Stimulated activated CD4-positive, alpha-beta T cell treated with anti-CD3 and anti-CD28 coated beads, Interleukin-2, amount 100 ng/mL, for 4 hours (primary cell): ENCODE measurements at places on chromosomes 13 and 19.

- no peak for DNase-seq
These were observed 657.3 kb downstream of the EFNB2 start for GRCh38 chr13:105878119-105878700.

DNA sequence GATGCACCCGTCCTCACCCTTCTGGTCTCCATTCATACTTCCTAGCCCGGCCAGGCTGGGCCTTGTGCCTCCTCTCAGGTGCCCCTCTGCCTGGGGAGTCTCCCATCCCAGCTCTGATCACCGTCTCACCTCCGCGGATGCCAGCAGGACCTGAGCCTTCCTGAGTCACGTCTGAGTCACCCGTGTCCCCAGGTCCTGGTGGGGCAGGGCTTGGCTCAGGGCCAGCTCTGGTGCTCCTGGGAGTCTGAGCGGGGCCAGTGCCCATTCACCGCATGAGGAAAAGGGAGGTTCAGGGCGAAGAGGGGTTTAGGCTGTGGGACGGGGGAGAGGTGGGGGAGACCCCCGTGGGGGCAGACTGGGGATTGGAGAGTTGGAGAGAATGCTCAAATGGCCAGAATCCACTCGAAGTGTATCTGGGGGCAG lies 593 bp downstream of the ATP8B3 start:
- peak; percentile 40 for DNase-seq

- no peak for DNase-seq
These were observed 20.0 kb downstream of the DIAPH3 start for GRCh38 chr13:60143775-60144174.

- DNase-seq, result no peak
These were observed 73.6 kb upstream of the STK24 start for GRCh38 chr13:98650396-98651107.

GRCh38 chr13:90974249-90974975 lies 373.1 kb upstream of the MIR17HG start:
- no peak for DNase-seq

- no peak for DNase-seq
These were observed 226.5 kb downstream of the FOXO1 start for GRCh38 chr13:40439928-40440327.

- DNase-seq, result no peak
These were observed 4.1 kb downstream of the NDUFA3 start for GRCh38 chr19:54106716-54107115.

GRCh38 chr13:51501592-51502152 lies 48.8 kb upstream of the INTS6 start:
- DNase-seq, result no peak

GRCh38 chr19:28349604-28350003 lies 863.3 kb downstream of the UQCRFS1 start:
- DNase-seq, result no peak
